Activated T-cell treated with anti-CD3 and anti-CD28 coated beads, Interleukin-2, amount 50 U/mL, for 4 hours (primary cell): ENCODE measurements at places on chromosomes 7 and 10. TPM values are rescaled to one million over a fixed set of nuclear protein-coding genes. Genes with fewer than 3 reads are reported as not detected.

The NPTX2 gene
- not detected for total RNA-seq

The SH3PXD2A gene
- 2.4 TPM for total RNA-seq

The MPP7 gene
- 3.2 TPM for total RNA-seq

The HOXA9 gene
- not detected for total RNA-seq

The OR2A5 gene
- total RNA-seq: not detected

The CYP3A5 gene
- not detected for total RNA-seq

The SLC18A2 gene
- 0.18 TPM for total RNA-seq

The PALD1 gene
- total RNA-seq: 0.90 TPM

The PRSS37 gene
- total RNA-seq: not detected

- no peak for DNase-seq
These were observed 150.5 kb upstream of the PPP2R2D start for GRCh38 chr10:131750171-131750895.

- DNase-seq: no peak
These were observed 21.1 kb upstream of the GPR26 start for GRCh38 chr10:123645016-123645415.

DNA sequence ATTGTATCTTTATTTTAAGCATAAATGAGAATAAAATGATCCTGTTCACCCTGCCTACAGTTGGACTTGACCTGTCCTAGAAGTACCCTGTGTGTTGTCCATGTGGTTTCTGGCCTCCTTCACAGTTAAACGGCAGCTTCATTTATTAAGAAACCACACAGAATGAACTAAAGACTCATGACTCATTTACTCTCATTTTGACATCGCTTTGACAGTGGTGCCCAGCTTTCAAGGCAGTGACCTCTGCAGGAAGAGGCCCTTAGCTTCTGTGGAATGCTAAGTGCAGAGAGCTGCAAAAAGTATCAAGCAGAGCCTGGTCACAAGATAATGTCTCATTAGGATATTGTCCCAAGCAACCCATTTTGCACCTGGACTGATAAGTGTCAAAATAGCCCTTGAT is 93.4 kb downstream of the AVL9 start:
- no peak for DNase-seq

DNA sequence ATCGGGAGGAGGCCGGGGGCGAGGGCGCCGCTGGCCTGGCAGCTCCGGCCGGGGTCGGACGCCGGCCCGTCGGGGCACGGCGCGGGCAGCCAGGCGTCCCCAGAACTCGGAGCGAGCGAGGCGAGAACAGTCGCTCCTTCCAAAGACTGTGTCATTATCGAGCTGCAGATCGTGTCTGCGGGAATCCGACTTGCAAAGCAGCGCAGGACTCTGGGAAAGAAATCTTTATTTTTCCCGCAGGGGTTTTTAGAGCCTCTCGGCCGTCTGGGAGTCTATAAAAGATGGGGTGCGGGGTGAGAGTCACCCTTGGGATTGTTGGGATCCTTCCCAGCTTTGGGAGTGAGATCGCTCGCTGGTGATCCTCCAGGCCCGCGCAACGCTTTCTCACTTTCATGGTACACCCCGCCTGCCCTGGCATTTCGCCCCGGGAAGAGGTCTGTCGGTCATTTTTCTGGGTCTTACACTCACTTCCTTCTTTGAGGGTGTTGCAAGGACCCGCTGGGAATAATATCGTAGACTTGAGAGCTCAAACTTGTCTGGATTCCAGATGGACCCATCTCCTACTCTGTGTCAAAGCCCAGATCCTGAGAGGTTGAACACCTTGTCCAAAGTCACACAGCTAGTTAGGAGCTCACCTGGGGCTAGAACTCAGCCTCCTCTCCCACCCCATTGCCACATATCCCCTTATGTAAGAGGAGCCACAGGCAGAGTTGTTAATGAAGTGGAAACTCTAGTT is 1.0 kb downstream of the UBTD1 start:
- no peak for DNase-seq

GRCh38 chr10:67225226-67225625 is 299.4 kb downstream of the LRRTM3 start:
- DNase-seq: no peak

- no peak for DNase-seq
These were observed 128.2 kb downstream of the STRA8 start for GRCh38 chr7:135361788-135362187.

- DNase-seq: no peak
These were observed 82.0 kb downstream of the SND1 start for GRCh38 chr7:127733986-127734385.

- no peak for DNase-seq
These were observed 603.7 kb upstream of the ADARB2 start for GRCh38 chr10:2340831-2341647.

GRCh38 chr10:122990278-122990677 is 10.1 kb downstream of the PSTK start:
- no peak for DNase-seq

DNA sequence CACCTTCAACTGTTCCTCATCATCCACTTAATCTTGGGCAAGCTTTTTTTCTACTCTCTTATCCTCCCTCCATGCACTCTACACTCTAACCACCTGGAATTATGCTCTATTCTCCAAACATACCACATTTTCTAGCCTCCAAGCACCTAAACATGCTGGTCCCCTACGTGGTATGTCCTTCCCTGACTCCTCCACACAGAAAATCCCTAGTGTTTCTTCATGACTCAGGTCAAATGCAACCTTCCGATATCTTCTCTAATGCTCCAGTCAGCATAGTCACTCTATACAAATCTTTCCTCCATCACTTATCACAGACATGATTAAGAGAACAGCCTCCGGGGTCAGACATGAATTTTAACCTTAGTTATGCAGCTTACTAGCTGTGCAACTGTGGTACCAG is 68.8 kb downstream of the ARMH3 start:
- DNase-seq: no peak
